ENCODE measurements at places on chromosomes 2 and 18.
A peak's percentile ranks its signal among the peaks of the same experiment; 100 is the strongest.

GRCh38 chr2:169237939-169238338 is 124.4 kb downstream of the LRP2 start:
- no peak for DNase-seq

DNA sequence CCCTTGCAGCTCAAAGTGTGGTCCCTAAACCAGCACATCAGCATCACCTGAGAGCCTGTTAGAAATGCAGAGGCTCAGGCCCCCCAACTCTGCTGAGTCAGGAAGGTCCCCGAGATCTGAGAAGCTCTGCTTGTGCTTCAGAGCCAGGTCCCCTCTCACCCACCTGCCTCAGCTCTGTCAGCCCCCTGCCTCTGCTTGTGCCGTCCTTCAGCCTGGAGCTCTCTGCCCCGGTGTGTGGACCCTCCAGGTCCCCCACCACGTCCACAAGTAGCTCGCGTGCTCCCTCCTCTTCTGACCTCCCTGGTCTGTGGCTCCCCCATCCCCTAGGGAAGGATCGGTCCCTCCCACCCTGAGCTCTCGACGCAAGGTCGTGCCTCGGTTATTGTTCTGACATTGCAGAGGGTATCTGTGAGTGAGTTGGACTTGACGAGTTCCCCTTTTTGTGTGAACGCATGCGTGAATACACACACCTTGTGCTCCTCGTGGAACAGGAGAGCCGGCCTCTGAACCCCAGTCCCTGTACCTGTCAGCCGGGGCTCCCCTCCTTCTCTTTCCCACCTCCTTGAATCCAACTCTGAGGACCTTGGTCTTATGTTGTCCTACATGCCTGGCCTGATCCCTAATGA is 75.5 kb upstream of the TAF1B start:
- no peak for DNase-seq

DNA sequence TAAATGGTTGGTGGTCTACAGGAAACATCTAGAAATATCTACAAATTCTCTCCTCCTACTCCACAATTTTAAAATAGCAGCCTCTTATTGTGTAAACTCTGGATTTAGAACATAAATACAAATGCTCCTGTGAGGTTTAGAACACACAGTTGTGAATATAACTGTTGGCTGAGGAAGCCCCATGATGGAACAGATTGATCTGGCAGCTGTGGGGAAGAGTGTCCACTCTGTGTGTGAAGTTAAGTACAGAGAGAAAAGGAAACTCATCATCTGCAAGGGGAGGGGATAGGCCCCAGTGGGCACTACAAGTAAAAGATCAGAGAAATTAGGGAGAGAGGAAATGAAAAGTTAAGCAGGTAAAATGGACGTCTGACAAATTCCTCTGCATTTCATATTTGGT is 422.7 kb upstream of the FSHR start:
- no peak for DNase-seq

DNA sequence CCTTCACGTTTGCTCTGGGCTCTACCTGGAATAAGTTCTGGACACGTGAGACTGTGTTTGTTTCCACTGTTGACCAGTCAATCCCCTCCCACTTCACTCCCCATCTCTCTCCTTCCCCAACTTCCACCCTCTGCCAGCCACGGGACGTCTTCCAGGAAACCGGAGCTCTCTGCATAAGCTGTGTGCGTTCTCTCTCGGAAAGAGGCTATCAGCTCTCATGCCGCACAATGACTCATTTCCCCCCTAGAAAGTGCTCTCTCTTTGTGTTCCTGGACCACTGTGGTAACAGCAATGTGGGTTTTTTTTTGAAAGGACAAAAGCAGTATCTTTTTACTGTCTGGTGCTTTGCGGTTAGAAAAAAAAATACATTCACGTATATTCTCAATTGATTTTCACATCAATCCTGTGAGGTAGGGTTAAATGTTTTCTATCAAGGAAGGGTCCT is 10.2 kb downstream of the PROKR1 start:
- DNase-seq = no peak

DNA sequence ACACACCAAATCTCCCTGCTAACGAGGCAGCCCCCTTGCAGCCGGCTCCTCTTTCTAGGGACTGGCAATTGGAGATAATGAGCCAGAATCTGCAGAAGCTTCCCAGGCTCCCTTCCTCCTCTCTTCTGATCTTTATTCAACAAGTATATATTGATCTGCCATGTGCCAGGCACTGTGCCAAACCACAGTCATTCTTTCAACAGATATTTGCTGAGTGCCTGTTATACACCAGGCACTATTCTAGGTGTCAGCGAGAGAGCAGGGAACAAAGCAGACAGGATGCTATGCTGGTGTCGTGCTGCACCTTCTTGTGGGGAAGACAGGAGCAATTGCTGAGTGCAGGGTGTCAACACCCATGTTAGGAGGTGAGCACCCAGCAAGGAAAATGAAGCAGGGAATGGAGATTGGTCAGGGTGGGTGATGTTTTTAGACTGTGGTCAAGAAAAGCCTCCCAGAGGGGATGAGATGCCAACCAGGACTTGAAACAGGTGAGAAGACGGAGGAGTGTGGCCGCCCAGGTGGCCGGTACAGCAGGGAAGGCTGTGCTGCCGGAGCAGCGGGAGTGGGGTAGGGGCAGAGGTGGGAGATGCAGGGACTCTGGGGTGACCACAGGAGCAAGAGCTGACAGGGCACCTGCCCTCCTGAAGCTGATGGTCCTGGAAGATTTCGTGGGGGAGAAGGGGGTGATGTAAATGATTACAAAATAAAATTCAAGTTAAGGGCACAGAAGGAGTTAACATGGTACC is 307.6 kb upstream of the RAB12 start:
- DNase-seq = peak; percentile 63

DNA sequence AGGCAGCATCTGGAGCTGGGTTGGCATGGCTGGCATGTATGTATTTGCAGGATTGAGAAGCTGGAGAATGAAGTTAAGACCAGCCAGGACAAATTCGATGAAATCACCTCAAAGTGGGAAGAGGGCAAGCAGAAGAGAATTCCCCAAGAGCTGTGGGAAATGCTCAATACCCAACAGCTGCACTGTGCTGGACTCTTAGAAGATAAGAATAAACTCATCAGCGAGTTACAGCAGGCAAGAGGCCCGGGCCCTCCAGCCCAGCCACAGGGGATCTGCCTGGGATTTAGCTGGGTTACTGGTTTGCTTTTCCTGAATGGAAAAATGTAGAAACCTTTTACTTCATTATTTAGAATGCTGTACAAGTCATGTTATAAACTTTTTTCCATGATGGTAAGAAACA is 22.5 kb downstream of the DRC1 start:
- no peak for DNase-seq

GRCh38 chr2:50401772-50402653 is 629.9 kb downstream of the NRXN1 start:
- peak; percentile 14 for DNase-seq
